ENCODE measurements at places on chromosomes 6 and 20. TPM values are rescaled to one million over a fixed set of nuclear protein-coding genes. Genes with fewer than 3 reads are reported as not detected.

- peaks cover 79% of the 10 kb centered on the region for H3K27me3 ChIP-seq
- DNase-seq, result no peak
- peaks cover 16% of the 10 kb centered on the region for H3K4me1 ChIP-seq
- no peaks in the 10 kb centered on the region for H3K36me3 ChIP-seq
- H3K27ac ChIP-seq, result no peak overlapping the region
Measured at GRCh38 chr20:40687384-40688128, 1.5 kb downstream of the MAFB start.

DNA sequence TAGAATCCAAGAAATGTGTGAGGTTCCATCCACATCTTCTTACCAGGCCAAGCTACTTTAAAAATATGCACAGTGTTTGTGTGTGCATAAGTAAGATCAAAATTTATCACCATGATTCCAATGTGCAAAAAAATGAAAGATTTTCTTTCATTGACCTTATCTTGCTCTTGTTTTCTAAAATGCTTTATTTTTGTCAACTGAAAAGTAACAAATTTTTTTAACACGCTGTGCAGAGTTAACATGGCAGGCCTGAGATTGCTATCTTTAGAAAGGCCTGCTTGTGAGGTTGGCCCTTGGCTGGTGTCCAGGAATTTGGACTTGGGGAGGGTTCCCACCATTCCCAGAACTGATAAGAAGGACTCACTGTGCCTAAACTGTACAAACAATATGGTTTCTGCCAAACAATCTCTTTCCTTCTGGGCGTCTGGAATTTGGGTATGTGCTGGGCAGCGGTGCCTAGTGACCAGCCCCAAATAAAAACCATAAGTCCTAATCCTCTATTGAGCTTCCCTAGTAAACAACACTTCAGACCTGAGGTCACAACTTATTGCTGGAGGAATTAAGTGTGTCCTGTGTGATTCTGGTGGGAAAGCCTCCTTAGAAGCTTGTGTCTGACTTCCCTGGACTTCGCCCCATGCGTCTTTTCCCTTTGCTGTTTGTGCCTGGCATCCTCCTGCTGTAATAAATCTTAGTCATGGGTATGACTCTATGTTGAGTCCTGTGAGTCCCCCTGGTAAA is 19.8 kb upstream of the MYLIP start:
- DNase-seq, result no peak
- H3K4me3 ChIP-seq, result no peak overlapping the region
- no peak overlapping the region for H3K27ac ChIP-seq
- peaks cover 2% of the 10 kb centered on the region for H3K27me3 ChIP-seq

QRSL1 gene
- total RNA-seq, result 13.9 TPM

BHLHE23 gene
- total RNA-seq, result not detected

CUTA gene
- 198 TPM for total RNA-seq

DNA sequence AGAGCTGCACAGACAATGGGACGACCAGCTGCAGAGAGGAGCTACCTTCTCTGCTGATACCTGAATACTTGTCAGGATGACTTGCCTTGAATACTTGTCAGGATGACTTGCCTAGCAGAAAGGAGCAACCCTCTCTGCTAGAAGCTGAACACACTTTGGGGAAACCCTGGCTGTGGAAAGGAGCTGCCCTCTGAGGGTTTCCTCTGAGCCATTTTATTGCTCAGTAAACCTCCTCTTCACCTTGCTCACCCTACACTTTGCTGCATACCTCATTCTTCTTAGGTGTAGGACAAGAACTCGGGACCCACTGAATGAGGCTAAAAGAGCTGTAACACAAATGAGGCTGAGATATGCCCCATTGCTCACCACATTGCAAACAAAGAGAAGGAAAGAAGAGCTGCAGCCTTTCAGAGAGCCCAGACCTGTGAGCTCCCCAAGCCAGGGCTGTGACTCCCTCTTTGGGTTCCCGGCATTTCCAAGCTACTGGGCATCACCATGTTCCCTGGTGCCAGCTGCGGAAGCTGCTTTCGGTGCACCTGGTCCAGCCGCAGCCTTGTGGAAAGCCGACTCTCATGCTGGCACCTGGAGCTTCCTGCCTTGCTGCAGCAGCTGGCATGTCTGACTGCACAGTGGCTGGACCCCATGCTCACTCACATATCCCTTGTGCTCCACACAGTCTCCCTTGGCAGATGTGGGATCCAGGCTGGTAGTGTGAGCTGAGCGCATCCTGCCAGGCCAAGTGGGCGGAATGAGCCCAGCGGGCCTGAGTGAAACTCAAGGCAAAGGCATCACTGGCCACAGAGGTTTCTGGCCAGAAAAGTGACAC is 106.7 kb upstream of the AHI1 start:
- no peaks in the 10 kb centered on the region for H3K27me3 ChIP-seq
- no peak for DNase-seq
- no peaks in the 10 kb centered on the region for H3K36me3 ChIP-seq
- H3K4me3 ChIP-seq, result no peak overlapping the region
- no peak overlapping the region for H3K27ac ChIP-seq

DNA sequence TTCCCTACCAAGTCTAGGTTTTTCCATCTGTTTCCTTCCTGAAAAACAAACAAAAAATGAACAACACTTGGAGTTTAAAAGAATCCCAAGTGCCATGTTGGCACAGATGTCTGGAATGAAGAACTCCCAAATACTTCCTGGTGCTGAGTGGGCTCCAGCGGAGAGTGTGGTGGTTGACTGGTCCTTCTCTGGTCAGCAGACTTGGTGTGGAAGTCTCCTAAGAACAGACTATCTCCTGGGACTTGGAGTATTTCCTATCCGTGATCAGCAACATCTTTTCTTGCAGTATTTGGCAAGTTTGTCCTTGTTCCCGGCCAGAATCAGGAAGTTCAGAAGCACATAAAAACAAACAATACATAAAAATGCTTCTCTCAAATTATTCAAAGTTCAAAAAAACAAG is 154.1 kb downstream of the MTFR2 start:
- H3K4me1 ChIP-seq, result no peaks in the 10 kb centered on the region
- DNase-seq, result no peak
- H3K36me3 ChIP-seq, result no peaks in the 10 kb centered on the region
- H3K27ac ChIP-seq, result no peak overlapping the region
- no peaks in the 10 kb centered on the region for H3K27me3 ChIP-seq

CYP39A1 gene
- not detected for total RNA-seq

LGSN gene
- not detected for total RNA-seq

DNA sequence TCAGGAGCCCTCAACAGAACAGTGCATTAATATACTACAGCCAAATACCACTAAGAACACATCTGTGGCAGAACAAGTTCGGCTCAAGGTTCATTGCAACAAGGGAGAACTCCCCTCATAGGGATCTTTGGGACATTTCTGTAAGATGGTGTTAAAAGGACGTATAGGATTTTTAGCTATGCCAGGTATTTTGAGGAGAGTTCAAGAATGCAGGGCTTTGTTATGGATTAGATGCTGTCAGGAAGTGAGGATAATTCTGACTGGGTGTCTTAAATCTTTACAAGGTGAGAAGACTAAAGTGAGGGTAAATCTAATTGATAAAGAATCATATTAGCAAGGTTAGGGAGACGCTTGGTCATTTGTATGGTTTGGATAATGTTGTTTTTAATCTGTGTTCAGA is 83.7 kb upstream of the AHI1 start:
- no peaks in the 10 kb centered on the region for H3K27me3 ChIP-seq
- DNase-seq, result no peak
- no peak overlapping the region for H3K4me3 ChIP-seq
- H3K27ac ChIP-seq, result no peak overlapping the region
- H3K36me3 ChIP-seq, result no peaks in the 10 kb centered on the region
- H3K4me1 ChIP-seq, result peaks cover 22% of the 10 kb centered on the region

DNA sequence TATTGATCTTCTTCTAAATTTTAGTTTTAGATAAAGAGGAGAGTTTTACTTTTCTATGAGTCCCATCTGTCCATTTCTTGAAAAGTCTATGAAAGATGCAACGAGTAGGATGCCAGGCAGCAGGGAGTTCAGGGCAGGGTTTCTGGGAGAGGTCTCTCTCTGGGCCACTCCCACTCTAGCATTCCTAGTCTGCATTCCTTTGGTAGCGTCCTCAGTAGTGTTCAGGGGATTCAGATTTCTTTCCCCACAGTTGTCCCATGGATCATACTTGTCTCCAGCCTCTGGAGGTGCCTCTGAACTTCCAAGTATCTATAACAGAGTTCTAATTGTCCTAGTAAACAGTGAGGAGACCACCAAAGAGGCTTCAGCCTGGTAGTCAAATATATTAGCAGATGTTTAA is 225.3 kb downstream of the RIMS1 start:
- DNase-seq, result no peak
- no peaks in the 10 kb centered on the region for H3K27me3 ChIP-seq
- H3K36me3 ChIP-seq, result no peaks in the 10 kb centered on the region
- no peaks in the 10 kb centered on the region for H3K4me1 ChIP-seq
- H3K27ac ChIP-seq, result no peak overlapping the region

MAN1A1 gene
- total RNA-seq, result 23.9 TPM

GRCh38 chr6:105235155-105235554 is 55.3 kb upstream of the POPDC3 start:
- H3K27me3 ChIP-seq, result peaks cover 31% of the 10 kb centered on the region
- no peak overlapping the region for H3K27ac ChIP-seq
- H3K4me3 ChIP-seq, result no peak overlapping the region
- no peaks in the 10 kb centered on the region for H3K4me1 ChIP-seq
- H3K36me3 ChIP-seq, result peaks cover 2% of the 10 kb centered on the region
- DNase-seq, result no peak
